ENCODE measurements at places on chromosomes 6 and 20. TPM values are rescaled to one million over a fixed set of nuclear protein-coding genes. Genes with fewer than 3 reads are reported as not detected.

Gene C6orf52
- total RNA-seq = 0.26 TPM

Gene GGTLC1
- not detected for total RNA-seq

Gene FERMT1
- 3.3 TPM for total RNA-seq

Gene HNF4A
- total RNA-seq = not detected

Gene ADGRF4
- total RNA-seq = under 0.01 TPM

GRCh38 chr6:157533048-157533871 lies 152.3 kb downstream of the ZDHHC14 start:
- DNase-seq = no peak

DNA sequence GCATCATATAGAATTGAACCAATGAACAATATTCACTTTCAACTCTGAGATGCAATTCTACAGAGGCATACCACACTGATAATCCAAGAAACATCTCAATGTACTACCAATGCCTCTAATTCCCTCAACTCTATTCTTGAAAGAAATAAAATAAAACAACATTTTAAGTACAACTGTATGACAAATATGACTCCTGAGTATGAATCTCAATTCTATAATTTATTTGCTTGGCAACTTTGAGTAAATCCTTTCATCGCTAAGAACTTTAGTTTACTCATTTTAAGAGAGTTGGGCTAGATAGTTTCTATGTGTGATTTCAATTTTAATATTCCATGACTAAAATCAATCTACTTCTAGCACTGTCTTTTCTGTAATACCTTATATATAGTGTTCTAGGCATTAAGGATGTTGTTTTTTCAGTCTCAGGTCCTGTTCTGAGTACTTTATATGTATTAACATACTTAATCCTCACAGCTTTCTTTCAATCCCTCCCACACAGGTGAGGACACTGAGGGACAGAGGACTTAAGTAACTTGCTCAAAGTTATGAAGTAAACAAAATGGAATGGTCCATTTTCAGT lies 33.4 kb downstream of the GOPC start:
- no peak for DNase-seq

- peak; percentile 10 for DNase-seq
These were observed 151.4 kb downstream of the ID4 start for GRCh38 chr6:19988555-19988954.

Gene FLRT3
- total RNA-seq = 5.1 TPM

- no peak for DNase-seq
These were observed 10.5 kb downstream of the VPS16 start for GRCh38 chr20:2851086-2851485.

GRCh38 chr6:78511009-78511408 lies 356.3 kb upstream of the IRAK1BP1 start:
- DNase-seq = no peak

Gene PLCB4
- total RNA-seq = 13.7 TPM

GRCh38 chr6:91719414-91719813 lies 1132.5 kb upstream of the MAP3K7 start:
- no peak for DNase-seq

DNA sequence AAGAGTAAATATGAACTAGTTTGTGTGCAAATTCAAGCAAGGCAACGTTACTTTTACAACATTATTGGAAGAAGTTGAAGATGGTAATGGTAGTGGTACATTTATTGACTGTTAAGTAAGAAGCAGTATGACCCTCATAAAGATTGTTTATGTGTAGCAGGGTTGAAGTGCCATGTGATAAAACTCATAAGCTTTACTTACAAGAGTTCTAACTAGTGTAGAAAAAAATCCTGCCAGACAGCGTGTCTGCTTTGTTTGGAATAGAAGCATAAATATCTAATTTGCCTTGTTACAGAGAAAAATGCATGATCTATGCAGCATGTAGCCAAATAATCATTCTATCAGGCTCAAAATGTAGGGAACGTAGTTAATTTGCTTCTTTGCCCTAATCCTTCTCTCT lies 450.8 kb upstream of the SOX4 start:
- no peak for DNase-seq

- DNase-seq = no peak
These were observed 67.0 kb upstream of the SIRPA start for GRCh38 chr20:1827974-1828785.
